ENCODE measurements at places on chromosomes 13 and 19.

GRCh38 chr13:98220271-98220791, 43.3 kb upstream of the RNF113B start:
- DNase-seq: no peak

GRCh38 chr19:58181902-58182576, 822 bp upstream of the ZNF274 start:
- DNase-seq: no peak

GRCh38 chr19:35267353-35267817, 1.4 kb upstream of the USF2 start:
- no peak for DNase-seq

DNA sequence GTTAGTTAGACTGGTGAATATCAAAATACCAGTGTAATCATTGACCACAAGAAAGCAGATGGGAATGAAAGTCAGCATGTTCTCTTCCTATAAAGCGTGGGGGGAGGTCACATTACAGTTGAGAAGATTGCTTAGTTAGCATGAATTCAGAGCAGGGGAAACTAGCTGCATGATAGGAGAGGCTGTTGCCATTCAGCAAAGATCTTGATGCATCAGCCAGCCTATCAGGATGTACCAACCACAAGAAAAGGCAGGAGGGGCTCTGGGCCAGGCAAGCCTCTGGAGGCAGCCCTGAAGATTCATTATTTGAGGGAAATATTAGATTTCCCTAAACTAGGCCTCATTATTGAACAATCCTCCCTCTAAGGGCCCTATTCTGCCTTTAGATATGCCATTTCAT, 5.0 kb upstream of the MTMR6 start:
- no peak for DNase-seq

GRCh38 chr13:114057166-114058050, 75.0 kb downstream of the RASA3 start:
- no peak for DNase-seq

DNA sequence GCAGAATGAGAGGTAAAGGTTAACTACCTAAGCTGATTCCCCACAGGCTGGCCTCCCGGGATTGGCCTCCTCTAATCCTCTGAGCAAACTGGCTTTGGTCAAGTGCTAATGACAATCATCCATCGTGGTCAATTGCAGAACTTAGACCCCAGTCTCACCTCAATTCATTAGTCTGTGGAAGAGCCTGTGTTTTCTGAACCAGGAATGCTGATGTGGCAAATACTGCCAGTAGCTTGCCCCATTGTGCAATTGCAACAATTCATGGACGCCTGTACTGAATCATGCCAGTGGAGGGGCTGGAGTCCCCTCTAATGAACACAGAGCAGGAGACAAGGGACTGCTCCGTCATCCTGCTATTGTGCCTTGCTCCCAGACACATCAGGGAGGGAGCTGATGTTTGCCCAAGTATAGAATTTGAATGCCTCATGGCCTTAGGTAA, 1256.5 kb downstream of the EFNB2 start:
- no peak for DNase-seq

DNA sequence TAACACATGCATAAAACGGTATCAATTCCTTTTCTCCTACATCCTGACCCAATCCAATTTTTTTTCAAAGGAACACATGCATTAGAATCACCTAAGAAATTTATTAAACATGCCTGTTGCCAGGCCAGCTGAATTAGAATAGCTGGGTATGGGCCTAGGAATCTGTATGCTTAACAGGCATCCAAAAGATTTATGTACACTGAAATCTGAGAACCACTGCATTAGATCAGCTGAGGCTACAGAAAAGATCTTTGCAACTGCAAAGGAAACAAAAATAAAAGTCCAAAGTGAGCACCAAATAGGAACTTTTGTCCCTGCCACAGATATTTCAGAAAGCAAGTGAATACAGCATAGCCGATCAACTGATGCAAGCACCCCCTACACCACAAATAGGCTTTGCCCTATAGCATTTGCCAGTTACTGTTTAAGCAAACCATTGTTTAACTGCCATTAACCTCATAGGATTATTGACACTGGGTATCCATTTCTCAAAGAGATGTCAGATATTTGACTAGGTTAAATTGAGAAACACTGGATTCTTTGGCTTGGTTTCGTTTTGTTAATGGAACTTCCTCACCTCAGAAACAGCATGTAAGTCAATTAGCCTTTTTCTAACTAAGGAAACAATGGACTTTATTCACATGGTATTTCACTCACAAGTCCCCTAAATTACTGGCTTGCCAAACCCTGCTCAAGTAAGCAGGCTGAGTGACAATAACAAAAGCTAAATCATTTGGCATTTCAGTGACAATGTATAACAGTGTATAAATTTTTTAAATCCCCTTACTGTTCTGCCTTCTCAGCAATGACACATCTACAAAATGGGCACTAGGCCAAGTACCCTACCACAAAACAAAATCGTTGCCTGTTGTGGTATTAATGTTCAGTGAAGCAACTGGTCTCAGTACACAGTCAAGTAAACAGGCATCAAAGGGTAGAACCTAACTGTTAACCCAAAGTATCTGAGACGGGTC, 67.8 kb downstream of the SUCLA2 start:
- no peak for DNase-seq

GRCh38 chr19:46413262-46414031, at the start of gene CCDC8:
TSS of gene CCDC8 (minus strand) at chr19:46413564. CDS start at chr19:46412810, 754 bp downstream.
- peak; percentile 77 for DNase-seq

DNA sequence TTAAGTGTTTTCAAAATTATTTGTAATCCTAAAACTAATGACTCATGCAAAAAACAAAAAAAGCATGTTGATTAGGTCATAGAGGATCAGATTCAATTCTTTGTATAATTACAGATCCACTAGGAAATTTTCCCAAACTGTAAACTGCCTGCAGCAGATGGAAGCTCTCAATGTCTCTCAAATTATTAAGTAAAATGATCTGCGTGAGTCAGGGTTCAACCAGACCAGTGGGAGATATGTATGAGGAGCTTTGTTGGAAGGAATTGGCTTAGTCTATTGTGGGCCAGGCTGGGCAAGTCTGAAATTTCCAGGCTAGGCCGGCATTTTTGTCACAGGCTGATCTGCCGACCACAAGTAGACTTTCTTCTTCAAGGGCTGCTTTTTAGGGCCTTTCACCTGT, 14.4 kb upstream of the SACS start:
- DNase-seq: no peak

DNA sequence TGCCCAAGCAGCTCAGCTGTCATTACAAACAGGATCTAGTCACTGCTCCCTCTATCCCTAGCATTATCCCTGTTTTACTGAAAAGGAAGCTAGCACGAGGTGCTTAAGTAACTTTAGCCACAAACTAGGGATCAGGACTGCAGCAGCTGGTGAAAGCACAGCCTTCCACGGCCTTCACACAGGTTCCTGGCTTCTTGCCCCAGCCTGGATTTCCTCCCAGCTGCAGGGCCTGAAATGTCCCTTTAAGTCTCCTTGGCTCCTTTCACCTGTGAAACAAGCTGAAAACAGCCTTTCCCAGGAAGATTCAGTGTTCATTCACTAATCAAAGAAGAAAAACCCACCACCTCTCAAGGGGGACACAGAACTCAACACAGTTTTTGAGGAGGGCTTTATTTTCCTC, 754.5 kb downstream of the DIAPH3 start:
- DNase-seq: no peak

GRCh38 chr13:113902986-113903775, 39.3 kb upstream of the GAS6 start:
- peak; percentile 67 for DNase-seq

GRCh38 chr19:54011507-54012211, 20.2 kb downstream of the CACNG6 start:
- no peak for DNase-seq

DNA sequence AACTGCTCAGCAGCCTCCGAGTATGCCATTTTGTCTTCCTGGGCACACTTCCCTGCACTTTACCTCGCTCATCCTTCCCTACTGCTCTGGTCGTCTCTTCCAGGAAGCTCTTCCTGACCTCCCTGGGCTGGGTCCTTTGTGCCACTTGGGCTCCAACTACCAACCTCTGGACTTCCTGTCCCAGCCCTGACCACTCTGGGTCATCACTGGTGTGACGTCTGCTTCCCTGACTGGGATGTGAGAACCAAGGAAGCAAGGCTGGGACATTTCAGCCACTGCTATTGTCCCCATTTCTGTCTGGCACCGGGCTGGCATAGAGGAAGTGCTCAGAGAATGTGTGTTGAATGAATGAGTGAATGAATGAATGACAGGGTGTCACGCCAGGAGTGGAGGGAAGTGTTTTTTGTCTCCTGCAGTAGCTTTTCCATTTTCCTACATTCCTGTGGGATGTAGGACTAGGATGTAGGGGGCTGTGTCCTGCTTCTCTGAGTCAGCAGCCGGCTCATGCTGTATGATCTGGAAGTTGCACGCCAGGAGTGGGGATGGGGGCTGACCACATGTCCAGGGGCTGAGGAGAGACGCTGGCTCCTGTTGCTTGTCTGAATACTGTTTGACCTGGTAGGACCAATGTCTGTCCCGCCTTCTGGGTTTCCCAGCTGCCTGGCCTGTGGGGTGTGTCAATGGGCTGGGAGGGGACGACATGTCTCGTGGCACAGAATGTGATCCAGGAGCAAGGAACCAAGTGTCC, 14.7 kb downstream of the NOVA2 start:
- no peak for DNase-seq

DNA sequence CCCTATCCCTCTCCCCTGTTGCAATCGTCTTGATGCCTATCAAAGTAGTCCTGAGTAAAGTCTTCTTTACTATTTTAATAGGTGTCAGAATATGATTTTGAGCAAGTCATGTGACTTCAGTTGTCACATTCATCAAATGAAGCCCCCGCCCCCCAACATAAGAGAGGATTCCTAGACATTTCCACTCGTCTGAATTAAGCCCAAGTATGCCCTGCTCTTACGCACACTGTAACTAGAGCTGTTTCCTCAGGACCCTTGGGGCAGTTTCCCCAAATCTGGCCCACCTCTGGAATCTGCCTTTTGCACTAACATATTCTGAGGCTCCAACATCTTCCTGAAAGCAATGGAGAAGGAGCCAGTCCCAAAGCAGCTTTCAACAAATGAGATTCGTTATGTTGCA, 25.5 kb downstream of the SACS start:
- DNase-seq: no peak

DNA sequence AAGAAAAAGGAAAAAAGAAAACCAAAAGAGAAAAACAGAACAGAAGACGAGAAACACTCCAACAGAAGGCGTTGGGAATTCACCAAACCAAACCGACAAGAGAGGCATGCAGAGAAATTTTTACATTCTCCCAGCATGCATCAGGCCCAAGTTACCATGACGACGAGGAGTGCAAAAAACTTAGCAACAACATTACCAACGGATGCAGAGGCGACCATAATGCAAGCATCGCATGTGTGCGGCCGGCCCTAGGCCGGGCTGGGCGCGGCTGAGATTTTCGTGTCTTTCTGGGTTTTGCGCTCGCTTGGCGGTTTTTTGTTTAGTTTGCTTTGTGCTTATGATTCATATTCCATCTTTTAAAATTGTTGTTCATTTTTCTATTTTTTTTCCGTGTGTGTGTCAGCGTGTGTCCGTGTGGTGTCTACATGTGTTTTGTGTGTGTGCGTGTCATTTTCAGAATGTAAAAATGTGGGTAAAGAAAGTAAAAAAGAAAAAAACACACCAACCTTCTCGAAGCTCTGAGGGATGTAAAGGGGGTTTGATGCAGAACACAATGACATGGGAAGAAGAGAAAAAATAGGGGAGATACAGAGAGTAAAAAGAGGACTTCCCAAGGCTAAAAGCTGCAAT, 84.9 kb downstream of the PTPRS start:
- DNase-seq: no peak

DNA sequence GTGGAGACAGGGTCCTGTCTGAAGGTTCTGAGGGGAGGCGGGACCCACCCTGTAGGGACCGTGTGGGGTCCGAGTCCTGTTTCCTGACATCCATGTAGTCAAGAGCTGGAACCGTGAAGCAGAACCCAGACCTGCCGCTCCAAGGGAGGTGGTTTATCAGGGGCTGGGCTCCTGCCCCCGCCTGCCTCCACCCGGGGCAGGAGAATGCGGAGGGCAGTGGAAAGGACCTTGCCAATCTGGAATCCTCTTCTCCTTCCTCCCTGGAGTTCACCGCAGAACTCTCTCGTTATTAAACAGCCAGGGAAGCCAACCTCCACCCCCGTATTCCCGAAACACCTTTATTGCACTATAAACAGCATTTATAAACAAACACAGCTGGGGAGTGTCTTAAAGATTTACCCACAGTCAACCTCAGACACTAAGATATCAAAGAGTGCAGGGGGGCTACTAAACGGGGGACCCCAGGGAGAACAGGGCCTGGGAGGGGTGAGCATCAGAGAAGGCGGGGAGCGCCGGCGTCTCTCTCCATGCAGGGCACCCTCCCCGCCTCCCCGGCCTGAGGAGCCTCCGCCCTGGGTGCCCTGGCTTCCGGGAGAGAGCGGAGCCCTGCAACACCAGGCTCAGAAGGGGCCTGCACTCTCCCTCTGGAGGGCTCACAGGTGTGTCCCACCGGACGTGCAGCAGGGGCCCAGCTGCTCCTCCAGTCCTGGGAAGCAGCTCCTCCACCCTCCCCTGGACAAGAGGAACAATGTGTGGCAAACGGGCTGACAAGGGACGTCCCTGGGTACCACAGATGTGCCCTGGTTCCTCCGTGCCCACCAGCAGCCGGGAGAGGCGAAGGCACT, 3.6 kb downstream of the C2CD4C start:
- no peak for DNase-seq

- DNase-seq: peak; percentile 87
These were observed 832 bp downstream of the TMEM143 start for GRCh38 chr19:48362716-48363499.

GRCh38 chr13:18948664-18949488, 232.7 kb downstream of the TUBA3C start:
- no peak for DNase-seq

DNA sequence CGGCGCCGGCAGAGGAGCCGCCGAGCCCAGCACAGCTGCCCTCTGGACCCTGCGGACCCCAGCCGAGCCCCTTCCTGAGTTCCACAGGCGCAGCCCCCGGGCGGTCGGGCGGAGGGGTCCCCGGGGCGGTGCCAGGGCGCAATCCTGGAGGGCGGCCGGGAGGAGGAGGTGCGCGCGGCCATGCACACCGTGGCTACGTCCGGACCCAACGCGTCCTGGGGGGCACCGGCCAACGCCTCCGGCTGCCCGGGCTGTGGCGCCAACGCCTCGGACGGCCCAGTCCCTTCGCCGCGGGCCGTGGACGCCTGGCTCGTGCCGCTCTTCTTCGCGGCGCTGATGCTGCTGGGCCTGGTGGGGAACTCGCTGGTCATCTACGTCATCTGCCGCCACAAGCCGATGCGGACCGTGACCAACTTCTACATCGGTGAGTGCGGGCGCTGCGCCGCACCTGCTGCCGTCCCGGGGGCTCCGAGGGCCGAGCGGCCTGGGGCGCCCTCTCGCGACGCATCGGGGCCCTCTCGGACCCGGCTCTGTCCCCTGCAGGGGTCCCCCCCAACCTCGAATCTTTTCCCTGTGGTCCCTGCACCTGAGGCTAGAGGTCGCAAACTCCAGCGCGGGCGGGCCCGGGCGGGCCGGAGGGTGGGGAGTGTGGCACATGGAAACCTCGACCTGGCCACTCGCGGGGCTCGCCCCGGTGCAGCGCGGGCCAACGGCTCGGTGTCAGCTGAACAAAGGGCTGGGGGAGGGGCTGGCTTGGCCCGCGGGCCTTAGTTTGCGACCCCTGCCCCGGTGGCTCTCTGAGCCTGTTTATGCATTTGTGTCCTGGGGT, at the start of gene KISS1R:
Gene KISS1R, plus strand, starts transcription at position 11 of the 829 bp plus-strand sequence. Its CDS starts 170 bp downstream, at position 181.
- DNase-seq: no peak

Data from GM04504 (cell line).